ENCODE measurements at places on chromosomes 2 and 18.
A peak's percentile ranks its signal among the peaks of the same experiment; 100 is the strongest.

- no peak for DNase-seq
Measured at GRCh38 chr2:133953524-133953923, 300.3 kb upstream of the MGAT5 start.

- DNase-seq: peak; percentile 9
Measured at GRCh38 chr2:174682007-174682577, 82.2 kb downstream of the CHRNA1 start.

GRCh38 chr2:144448389-144449027, 71.4 kb downstream of the ZEB2 start:
- no peak for DNase-seq

GRCh38 chr18:48018851-48019250, 88.4 kb upstream of the SMAD2 start:
- DNase-seq: no peak

DNA sequence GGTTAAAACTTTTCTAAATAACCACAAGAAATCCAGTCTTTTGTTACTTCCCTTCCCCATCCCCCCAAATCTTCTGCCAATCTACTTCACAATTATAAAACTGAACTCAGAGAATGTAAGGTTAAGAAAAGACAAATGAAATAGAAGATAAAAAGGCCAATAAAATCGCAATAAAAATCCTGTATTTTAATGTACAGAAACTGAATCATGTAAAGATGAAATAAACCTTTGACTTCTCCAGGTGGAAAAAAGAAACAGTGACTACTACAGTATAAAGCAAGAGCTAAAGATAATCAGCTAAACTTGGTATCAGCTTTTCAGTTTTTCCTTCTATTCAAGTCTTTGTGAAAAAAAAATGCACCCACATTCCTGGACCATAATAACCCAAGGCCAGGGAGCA, 1.7 kb downstream of the SYT4 start:
- no peak for DNase-seq

- no peak for DNase-seq
Measured at GRCh38 chr18:47985866-47986265, 55.4 kb upstream of the SMAD2 start.

GRCh38 chr2:157334335-157334734, 8.7 kb upstream of the ERMN start:
- no peak for DNase-seq

DNA sequence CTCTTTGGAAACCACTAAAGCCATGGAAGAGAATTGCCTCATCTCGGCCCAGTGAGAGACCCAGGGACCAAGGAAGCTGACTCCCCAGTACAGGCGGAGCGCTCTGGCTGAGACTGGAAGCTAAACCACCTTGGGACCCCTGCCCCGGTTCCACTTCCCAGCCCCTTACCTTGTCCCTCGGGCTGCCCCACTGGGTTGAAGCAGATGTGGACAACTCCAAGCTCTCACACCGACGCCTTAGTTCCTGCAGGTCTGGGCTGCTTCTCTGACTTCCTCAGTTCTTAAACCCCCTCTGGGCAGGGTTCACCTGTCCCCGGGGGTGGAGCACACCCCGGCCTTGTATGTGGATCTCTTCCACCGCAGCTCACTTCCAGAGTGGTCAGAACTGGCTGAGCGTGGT, 266.2 kb downstream of the PHLPP1 start:
- DNase-seq: no peak

- no peak for DNase-seq
Measured at GRCh38 chr18:34219651-34220050, 5.1 kb downstream of the NOL4 start.

DNA sequence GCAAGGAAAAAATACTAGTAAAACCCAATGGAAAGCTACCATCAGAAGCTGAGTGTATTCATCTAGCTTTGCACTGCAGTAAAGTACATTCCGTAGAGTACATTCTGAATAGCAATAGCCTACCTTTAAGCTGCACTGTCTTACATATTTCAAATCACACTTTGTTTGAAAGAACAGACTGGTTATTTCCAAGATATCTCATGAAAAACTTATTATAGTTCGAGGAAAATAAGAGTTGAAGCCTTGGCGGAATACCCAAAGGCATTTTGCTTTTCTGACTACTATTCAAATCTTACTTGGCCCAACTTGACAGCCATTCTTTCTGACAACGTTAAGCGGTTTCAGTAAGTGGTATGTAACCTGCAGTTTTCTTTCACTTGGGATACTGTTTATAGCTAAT, 177.6 kb downstream of the NRXN1 start:
- DNase-seq: no peak

- DNase-seq: no peak
Measured at GRCh38 chr2:33334083-33334482, 142.4 kb upstream of the RASGRP3 start.

GRCh38 chr2:177031438-177032180, 181.0 kb upstream of the HNRNPA3 start:
- no peak for DNase-seq

DNA sequence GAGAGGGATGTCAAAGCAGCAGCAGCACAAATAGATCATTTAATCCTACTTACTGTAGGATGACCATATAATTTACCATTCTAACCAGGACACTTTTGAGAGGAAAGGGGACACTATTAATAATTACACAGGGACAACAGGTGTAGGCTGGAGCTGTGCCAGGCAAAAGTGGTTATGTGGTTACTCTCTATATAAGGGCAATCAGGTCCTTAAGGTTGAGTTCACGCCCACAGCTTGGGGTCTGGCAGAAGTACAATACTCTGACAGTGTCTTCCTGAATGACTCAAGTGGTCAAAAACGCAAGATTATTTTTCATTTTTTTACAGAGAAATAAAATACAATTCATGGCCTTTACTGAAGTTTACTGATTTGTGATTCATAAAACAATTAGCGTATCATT, 2.8 kb downstream of the PREPL start:
- peak; percentile 60 for DNase-seq

- DNase-seq: no peak
Measured at GRCh38 chr2:97714084-97714949, 941 bp downstream of the ZAP70 start.

GRCh38 chr2:20916604-20917286, 93.8 kb upstream of the LDAH start:
- no peak for DNase-seq

- no peak for DNase-seq
Measured at GRCh38 chr2:13001408-13001807, 284.7 kb downstream of the TRIB2 start.

DNA sequence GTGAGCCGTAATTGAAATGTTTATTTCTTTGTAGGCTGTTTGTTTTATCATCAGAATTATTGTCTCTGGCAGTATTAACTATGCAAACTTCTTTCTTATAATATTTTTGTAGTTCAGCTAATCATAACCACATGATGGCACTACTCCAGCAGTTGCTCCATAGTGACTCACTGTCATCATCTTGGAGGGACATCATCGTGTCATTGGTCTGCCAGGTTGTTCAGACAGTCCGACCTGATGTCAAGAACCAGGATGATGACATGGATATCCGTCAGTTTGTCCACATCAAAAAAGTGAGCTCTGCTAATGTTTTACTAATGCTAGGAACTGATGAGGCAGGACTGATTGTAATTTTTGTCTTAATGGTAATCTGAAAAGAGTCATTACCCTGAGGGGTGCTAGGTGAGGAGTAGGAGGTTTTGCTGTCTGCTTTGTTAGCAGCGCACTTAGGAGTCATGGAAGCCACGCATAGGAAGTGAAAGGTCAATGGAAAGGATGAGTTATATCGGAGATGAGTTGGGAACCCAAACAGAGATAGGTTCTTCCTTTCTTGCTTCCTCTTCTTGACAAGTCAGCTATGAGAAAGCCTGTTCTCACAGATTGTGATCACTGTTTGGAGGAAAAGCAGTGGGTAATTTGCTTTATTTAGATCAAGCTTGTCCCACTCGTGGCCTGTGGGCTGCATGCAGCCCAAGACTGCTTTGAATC, 49.2 kb downstream of the PIKFYVE start:
- DNase-seq: peak; percentile 24

DNA sequence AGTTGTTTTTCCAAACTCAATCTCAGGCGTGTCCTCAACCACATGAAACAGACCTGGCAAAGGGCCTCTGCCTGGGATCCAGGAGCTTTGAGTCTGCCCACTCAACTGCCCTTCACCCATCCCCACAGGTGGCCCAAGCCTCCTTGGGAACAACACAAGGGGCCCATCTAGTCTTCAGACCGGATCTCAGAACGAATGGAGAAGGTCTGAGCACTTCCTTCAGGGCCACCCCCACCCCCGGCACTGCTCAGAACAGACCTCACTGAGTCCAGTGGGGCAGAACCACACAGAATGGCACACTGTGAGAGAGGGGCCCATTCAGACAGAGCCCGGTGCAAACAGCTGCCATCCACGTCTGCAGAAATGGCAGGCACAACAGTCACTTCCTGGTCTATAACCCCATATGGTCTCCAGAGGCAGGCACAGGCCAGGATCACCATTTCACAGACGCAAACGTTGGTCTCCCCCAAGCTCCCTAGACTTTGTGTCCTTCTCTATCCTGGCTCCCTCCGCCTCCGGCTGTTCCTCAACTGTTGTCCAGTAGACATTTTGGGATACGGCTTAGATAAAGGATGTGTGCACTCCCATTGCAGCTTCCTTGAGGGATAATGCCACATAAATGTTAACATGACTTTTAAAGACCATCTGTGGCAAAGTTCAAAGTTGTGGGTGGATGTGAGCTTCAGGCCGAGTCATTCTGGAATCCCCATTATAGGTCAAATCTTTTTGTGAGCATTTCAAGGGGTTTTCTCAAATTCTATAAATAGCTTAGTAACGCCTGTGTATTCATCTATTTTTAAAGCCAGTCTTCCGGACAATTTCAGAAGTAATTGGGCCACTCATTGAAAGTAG, 149.7 kb downstream of the SMAD7 start:
- DNase-seq: no peak

Measured in HS-5 (cell line).